ENCODE measurements at places on chromosomes 4 and X.

GRCh38 chr4:141771889-141772830, 135.8 kb downstream of the IL15 start:
- no peak for DNase-seq

GRCh38 chr4:168503652-168504362, 7.0 kb downstream of the PALLD start:
- no peak for DNase-seq

DNA sequence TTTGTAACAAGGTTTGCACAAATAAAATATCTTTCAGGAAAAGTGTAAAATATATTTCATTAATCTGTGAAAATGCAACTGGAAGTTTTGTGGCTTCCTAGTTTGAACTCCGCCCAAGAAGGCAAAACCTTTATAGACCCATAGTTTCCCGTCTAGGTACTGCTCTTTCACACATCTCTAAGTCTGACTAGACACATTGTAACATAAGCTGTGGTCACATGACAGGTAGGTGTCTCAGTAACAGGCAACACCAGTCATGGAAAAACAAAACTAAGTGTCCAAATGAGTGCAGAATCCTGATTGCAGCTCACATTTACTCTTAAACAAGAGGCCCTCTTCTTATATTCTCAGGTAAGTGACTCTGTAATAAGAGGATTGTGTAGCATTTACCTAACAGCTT, 55.6 kb downstream of the SNCA start:
- no peak for DNase-seq

DNA sequence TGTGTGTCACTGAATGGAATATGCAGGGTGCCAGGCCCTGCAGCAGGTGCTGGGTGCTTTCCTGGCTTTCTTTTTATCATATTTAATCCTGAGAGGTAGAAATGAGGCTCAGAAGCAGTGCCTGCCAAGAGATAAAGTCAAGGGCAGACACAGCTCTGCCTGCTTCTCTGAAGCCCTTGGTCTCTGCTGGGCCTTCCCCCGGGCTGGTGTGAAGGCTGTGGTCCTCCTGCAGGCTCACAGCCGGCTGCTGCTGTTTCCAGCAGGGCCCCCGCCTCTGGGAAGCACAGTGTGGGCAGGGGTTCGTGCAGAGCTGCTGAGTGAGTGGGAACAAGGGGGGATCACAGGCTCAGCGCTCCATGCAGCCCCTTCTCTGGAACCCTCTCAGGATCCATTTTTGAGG, 49.6 kb downstream of the TBC1D14 start:
- no peak for DNase-seq

GRCh38 chr4:8817813-8818062, 53.9 kb downstream of the HMX1 start:
- DNase-seq: no peak

Data from stimulated activated CD8-positive, alpha-beta memory T cell treated with anti-CD3 and anti-CD28 coated beads, Interleukin-7, amount 100 ng/mL, for 1 hour (primary cell).